NCI-H187 treated with DMSO at 0.1 percent for 48 hours (cell line): ENCODE measurements at places on chromosomes 5 and 9.

DNA sequence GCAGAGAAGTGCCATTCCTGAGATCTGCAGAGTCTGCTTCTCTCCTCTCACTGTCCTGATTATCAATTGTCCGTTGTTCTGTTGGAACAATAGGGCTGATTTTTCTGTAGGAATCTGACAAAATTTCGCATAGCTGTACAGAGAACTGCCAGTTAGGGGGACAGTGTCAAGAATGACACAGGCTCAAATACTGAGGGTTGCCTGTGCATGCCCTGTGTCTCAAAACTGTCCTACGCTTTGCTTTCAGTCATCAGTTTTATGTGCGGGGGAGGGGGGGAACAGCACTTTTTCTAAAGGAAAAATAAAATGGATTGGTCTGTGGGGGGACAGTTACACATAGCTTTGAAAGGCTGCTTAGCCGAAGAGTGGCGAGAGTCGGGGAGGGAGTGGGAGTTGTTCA lies 248.6 kb downstream of the PDZD2 start:
- no peak for DNase-seq

- no peak for DNase-seq
These were observed 255.1 kb downstream of the MCTP1 start for GRCh38 chr5:95029569-95030366.

DNA sequence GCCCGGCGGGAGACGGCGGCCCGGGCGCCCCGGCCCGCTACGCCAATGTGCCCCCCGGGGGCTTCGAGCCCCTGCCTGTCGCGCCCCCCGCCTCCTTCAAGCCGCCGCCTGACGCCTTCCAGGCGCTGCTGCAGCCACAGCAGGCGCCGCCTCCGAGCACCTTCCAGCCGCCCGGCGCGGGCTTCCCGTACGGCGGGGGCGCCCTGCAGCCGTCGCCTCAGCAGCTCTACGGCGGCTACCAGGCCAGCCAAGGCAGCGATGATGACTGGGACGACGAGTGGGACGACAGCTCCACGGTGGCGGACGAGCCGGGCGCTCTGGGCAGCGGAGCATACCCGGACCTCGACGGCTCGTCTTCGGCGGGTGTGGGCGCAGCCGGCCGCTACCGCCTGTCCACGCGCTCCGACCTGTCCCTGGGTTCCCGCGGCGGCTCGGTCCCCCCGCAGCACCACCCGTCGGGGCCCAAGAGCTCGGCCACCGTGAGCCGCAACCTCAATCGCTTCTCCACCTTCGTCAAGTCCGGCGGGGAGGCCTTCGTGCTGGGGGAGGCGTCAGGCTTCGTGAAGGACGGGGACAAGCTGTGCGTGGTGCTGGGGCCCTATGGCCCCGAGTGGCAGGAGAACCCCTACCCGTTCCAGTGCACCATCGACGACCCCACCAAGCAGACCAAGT lies 723 bp downstream of the SNX18 start:
- no peak for DNase-seq

- DNase-seq = no peak
These were observed 132.3 kb upstream of the ELL2 start for GRCh38 chr5:96093890-96094381.

GRCh38 chr5:164358531-164359259 lies 853.3 kb downstream of the MAT2B start:
- DNase-seq = no peak

GRCh38 chr5:139091439-139092156 lies 106.6 kb downstream of the SIL1 start:
- DNase-seq = no peak

DNA sequence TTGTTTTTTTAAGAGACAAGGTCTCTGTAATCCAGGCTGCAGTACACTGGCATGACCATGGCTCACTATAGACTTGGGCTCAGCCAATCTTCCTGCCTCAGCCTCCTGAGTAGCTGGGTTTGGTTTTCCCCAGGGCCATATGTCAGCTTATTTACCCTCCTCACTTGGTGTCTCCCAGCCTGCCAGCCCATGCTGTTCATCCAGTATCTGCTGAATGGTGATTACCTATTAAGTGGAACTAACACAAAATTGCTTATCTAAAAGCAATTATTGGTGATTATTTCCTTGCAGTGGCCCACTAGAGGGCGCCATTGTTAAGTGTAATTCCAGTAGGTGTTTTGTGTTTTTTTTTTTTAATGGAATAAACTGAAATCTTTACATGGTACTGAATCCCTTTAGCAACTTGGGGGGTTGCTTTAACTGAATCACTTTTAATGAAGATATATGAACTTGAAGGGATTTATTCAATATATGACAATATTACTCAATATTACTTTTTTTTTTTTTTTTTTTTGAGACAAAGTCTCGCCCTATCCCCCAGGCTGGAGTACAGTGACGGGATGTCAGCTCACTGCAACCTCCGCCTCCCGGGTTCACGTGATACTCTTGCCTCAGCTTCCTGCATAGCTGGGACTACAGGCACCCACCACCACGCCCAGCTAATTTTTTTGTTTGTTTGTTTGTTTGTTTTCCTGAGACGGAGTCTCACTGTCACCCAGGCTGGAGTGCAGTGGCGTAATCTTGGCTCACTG lies 13.8 kb downstream of the EXOSC2 start:
- DNase-seq = no peak

DNA sequence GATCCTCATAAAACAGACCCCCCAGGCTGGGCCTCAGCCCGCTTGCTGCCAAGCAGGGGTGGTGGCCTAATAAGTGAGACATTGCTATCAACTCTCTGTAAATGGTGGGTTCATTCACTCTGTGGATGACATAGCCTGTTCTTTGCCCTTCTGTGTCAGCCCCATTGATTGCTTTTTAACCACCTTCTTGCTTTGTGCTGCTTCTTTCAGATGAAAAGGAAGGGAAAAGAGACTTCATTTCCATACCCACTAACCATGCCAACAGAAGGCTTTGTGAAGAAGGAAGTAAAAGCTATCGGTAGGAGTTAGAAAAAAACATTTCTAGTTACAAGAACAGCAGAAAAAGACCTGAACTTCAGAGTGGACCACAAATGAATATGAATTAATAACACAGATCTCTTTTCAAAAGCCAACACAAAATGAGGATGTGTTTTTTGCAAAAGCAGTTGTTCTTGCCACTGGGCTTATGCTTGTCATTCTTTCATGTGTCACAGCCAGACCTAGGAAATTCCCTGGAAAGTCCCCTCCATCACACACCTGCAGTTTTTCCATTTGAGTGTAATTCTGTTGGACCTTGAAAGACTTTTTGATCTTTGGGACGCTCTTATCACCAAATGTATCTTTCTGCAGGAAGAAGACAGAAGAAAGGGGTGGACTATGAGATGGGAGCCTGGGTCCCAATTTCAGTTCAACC lies 507.7 kb downstream of the CCDC171 start:
- no peak for DNase-seq

GRCh38 chr5:140725799-140726471 lies 25.7 kb downstream of the ZMAT2 start:
- no peak for DNase-seq

- DNase-seq = no peak
These were observed 301.1 kb upstream of the EFNA5 start for GRCh38 chr5:107971846-107972245.

DNA sequence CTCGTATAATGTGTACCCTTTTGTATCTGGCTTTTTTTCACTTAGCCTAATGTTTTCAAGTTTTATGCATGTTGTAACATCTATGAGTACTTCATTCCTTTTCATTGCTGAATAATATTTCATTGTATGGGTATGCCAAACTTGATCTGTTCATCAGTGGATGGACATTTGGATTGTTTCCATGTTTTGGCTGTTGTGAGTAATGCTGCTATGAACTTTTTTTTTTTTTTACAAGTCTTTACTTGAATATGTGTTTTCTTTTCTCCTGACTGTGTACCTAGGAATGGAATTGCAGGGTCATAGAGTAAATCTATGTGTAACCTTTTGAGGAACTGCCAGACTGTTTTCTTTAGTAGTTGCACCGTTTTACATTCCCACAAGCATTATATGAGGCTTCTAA lies 52.4 kb downstream of the MTREX start:
- DNase-seq = no peak

DNA sequence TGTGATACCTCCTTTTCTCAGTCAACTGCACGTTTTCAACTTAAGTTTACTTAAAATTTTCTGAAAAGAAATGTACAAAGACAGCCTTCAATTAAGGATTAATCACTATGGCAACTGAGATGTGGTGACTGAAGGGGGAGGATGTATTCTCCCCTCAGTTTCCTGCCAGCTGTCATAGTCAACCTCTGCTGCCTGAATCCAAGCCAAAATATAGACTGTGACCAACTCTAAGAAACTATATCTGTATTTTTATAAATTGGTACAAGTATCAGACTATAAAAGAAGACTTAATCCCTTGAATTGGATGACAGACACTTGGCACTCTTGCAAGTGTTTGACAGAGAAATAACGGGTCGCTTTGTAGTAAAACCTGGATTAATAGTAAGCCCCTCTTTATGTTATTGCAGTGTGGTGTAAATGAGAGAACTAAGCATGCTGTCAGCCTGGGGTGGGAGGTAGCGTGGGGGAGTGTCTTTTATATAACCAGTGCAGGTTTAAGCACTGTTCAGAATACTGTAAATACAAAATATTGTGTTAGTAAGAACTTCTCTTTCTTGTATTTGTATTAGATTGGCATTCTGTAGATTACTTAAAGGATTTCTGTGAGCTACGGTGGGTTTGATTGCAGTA lies 106.4 kb downstream of the ERCC6L2 start:
- no peak for DNase-seq

- no peak for DNase-seq
These were observed 119.8 kb downstream of the EBF1 start for GRCh38 chr5:158979749-158980521.

- DNase-seq = no peak
These were observed 506.9 kb downstream of the ZNF608 start for GRCh38 chr5:124239572-124239971.

DNA sequence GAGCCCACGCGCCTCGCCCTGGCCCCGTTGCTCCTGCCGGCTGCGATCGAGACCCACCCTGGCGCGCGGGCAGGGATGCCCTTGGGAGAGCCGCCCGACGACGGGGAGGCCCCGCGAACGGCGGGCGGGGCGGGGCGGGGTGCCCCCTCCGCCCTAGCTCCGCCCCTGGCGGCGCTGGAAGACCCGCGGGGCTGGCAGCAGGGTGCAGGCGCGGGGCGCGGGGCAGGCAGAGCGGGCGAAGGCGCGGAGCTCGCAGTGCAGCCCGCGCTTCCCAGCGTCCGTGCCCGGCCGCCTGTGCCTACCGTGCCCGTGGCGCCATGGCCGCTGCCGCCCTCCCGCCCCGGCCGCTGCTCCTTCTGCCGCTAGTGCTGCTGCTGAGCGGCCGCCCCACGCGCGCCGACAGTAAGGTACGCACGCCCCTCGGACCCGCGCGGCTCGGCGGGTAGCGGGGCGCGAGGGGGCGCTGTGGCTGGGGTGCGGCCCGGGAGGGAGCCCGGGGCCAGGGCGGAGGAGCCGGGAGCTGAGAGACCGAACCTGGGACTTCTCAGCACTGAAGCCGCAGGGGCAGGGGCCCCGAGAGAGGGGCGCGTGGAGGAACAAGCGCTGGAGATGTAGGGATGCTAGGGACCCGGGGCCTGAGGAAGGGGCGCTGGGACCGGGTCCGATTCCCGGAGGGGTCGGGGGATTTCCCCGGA lies at the start of gene OLFML2A:
Gene OLFML2A, plus strand, starts transcription at position 180 of the 695 bp plus-strand sequence. Its CDS starts 138 bp downstream, at position 318.
- no peak for DNase-seq

DNA sequence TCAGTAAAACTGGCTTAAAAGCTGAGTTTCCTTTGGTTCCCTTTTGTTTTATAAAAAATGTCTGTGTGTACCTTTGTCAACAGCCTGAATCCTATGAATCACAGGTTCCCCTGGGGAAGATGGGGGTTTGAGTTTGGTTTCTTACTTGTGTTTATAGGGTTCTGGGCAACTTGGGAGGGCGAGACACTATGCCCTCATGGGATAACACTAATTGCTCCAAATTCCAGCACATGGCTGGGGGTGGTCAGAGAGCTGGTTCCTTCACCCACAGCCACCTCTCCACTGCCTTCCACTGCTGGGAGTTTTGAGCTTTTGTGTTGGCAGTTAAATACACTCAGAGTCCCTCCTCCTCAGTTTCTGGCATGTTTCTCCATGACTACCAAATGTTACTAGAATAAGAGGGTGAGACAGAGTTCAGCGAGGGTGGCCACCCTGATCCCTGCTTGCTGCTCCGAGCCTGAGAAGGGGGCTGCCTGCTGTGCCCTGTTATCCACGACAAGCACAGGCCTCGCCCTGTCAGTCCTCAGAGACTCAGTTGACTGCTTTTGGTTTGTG lies 83.0 kb upstream of the EPB41L4B start:
- DNase-seq = no peak

DNA sequence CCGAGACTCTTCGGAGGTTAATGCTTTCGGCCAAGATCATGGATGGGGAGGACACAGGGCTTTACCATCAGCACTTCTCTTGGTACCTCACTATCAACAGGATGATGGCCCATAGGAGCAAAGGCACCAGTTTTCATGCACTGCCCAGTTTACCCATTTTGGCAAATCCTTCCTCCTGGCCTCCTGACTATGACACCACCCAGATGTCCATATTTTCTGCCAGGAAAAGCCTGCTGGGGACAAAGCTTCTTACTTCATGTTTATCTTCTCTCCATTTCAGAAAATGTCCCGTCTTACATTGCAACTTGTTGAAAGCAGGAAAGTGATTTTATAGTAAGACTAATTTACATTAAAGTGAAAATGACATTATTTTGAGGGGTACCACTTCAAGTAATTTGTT lies 61.4 kb upstream of the GAS1 start:
- DNase-seq = no peak

DNA sequence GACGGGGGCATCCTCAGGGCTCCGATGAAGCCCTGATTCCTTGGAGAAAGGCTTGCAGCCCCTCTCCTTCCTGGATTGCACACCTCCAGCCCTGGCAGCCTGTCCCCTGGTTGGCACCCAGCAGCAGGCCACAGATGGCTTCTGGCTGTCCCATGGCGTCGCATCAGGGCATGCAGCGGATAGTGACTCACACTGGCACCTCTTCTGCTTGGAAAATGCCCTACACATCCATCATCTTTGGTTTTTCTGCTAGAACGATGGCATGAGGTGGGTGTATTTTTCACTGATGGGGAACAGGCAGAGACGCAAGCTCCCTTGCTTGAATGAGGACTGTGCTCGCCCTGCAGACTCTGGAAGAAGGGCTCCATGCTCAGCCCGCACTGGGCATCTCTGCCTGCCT lies 23.2 kb upstream of the IER5L start:
- no peak for DNase-seq

DNA sequence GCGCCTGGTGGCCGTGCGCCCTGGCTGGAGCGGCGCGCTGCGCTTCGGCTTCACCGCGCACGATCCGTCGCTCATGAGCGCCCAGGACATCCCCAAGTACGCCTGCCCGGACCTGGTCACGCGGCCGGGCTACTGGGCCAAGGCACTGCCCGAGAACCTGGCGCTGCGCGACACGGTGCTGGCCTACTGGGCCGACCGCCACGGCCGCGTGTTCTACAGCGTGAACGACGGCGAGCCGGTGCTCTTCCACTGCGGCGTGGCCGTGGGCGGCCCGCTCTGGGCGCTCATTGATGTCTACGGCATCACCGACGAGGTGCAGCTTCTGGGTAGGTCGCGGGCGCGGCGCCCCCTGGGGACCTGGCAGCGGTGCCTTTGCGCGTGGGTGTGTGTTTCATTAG lies 28.9 kb downstream of the NEURL1B start:
- no peak for DNase-seq

GRCh38 chr9:113941056-113941455 lies 64.9 kb downstream of the ZNF618 start:
- DNase-seq = no peak
